ENCODE measurements at places on chromosomes 3 and 15.

- DNase-seq: no peak
Observed at GRCh38 chr15:99706557-99707303, 26.5 kb downstream of the LYSMD4 start.

DNA sequence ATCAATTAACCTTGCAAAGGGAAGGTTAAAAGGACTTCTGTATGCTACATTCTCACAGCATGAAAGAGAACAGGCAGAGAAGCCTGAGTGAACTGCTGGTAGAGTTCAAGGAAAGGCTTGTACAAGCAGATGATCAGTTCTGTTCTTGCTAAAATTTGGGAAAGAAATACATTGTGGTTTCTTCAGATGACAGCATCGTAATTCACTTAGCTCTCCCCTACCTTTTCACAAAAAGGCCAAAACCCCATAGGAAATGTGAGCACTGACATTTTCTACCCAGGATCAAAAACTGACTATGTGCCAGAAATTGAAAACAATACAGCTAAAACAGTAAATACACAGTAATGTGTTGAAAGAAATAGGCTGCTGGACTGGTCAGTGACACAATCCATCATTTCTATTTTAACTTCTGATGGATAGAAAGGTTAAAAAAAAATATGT lies 216.4 kb downstream of the DPH6 start:
- no peak for DNase-seq

GRCh38 chr15:77312523-77312922 lies 107.4 kb downstream of the PEAK1 start:
- no peak for DNase-seq

- DNase-seq: no peak
Observed at GRCh38 chr3:156626104-156626503, 48.3 kb upstream of the TIPARP start.

- DNase-seq: no peak
Observed at GRCh38 chr3:174820885-174821284, 38.2 kb upstream of the NAALADL2 start.

DNA sequence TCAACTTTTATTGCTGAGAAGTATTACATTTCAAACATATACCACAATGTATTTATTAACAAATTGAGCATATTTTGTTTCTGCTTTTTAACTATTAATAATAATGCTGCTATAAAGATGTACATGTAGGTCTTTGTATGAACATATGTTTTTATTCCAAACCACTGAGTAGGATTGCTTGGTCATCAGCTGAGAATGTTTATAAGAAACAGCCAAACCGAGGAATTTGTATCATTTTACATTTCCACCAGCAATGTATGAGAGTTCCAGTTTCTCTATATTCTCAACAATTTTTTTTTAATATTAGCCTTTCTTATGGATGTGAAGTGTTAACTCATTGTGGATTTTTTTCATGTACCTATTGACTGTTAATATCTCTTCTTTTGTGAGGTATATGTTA lies 119.5 kb upstream of the MDFIC2 start:
- DNase-seq: no peak

DNA sequence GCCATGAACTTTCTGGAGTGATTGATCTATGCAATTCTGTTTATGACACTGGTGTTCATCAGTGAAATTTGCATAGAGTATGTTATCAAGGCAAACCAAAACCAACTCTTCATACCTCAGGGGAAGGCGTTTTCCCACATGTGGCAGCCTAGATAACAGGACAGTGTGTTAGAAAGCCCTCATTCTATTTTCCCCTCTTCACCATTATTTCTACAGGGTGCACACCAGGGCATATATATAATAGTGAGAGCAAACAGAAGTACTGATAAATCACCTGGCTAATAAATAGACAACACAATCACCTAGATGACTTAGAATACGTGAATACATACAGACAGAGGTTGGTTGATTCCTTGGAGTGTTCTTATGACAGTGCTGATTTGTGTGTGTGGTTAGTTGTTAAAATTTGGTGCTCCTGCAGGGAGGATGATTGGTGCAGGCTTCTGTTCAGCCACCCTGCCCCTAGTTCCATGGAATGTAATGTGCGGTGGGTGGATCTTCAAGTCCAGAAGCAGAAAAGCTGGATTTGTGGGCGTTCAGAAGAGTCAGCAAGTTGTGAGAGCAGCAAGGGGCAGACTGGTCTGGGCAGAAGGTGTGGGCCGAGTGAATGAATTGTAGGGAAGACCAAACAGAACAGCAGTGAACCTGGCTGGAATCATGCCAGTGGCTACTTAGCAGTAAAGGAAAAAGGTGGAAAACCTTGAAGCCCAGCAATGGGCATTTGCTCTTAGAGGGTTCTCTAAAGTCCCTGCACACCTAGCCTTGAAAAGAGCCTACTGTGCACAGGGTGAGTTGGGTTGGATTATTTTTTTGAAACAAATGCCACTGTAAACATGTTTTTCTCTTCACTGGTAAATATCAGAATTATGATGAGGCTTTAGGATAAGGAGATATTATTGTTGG lies 11.7 kb upstream of the RARRES1 start:
- no peak for DNase-seq

- no peak for DNase-seq
Observed at GRCh38 chr3:49017229-49017970, 980 bp downstream of the DALRD3 start.

DNA sequence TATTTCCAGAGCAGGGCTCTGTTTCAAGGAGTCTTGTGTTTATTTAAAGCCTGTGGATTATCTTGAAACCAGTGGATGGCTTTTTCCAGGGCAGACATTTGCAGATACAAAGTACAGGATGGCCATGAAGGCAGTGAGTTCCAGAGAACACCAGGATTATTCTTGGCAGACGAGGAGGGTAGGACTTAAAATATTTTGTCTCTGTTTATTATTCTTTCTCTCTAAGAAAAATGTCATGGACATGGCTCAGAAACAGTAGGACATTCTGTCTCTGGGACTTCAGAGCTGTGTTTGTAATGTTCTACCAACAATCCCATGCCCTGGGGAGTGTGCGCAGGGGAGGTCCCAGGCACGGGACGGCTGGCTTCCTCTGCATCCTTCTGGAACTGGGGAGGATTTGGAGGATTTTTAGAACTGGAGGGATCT lies 125.9 kb downstream of the ATP10A start:
- DNase-seq: no peak

- DNase-seq: no peak
Observed at GRCh38 chr3:16379838-16380237, 114.8 kb downstream of the OXNAD1 start.

DNA sequence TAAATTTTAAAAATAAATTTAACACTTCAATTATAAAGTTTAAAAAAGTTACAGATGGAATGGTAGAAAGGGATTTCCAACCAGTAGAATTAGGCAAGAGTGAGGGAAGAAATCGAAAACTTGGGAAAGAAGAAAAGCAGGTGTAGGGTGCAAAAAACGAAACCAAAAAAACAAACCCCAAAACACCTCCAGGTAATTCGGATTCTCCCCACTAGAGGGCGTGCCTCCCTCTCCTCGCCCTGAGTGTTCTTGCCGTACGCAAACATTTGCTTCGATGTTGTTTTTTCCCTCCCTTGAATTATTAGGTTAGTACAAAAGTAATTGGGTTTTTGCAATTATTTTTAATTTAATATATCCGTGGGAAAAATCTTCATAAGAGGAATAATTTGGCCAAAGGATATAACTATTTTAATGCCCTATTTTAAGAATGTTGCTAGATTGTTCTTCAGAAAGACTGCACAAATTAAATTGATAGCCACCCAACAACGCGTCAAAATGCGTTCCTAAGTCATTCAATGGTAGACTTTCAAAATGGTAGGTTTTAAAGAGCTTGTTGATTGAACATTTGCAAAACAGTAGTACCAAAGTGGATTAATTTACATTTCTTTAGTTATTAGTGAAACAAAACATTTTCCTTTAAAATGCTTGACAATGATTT lies 63.7 kb downstream of the SLC30A4 start:
- DNase-seq: peak; percentile 83

DNA sequence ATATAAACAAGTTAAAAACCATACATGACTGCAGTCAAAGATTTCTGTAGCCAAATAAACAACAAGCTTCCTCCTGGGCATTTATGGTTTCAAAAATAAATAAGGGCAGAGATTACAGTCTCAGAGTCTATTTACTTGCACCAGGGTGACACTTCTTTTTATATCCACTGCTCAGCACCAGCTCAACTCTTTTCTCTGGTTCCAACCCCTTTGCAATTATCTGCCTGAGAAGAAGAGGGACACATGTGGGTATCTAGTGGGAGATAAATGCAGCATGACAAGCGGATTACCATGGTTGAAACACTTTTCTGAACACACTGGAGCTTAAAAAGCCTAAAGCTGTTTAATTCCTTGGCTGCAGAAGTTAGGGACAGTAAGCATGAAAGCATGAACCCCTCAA lies 311.5 kb downstream of the CNTN3 start:
- no peak for DNase-seq

GRCh38 chr3:177145954-177146353 lies 51.3 kb downstream of the TBL1XR1 start:
- DNase-seq: no peak

DNA sequence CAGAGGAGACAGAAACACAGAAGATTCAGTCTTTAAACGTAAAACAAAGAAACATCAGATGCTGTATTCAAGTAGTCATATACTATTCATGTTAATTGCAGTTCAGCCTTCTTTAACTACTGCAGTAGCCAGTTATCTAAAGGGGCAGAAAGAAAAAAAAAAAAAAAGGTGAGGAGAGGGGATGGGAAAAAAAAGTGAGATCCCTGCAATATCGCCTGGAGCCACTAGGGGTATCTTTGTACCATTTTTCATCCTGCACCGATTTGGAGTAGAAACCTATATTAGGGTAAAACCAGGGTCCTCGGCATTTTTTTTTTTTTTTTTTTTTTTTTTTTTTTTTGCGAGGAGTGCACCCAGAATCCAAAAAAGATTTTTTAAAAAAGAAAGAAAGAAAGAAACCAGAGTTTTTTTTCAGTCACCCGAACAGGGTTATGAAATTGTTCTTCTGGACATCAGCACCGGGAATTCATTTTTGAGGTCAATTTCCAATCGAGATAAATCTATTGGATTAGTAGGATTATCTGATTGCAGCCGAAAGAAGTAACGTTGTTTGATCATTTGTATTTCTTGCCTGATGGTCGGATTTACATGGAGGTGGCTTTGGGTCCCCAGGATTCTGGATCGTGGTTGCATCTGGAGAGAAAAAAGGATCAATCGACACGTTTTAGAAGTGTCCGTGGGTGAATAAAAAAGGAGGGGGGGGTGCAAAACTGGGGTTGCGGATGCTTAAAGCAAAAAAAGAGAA lies 186.7 kb downstream of the NLGN1 start:
- DNase-seq: no peak

GRCh38 chr3:69433121-69433968 lies 47.5 kb upstream of the FRMD4B start:
- DNase-seq: no peak

DNA sequence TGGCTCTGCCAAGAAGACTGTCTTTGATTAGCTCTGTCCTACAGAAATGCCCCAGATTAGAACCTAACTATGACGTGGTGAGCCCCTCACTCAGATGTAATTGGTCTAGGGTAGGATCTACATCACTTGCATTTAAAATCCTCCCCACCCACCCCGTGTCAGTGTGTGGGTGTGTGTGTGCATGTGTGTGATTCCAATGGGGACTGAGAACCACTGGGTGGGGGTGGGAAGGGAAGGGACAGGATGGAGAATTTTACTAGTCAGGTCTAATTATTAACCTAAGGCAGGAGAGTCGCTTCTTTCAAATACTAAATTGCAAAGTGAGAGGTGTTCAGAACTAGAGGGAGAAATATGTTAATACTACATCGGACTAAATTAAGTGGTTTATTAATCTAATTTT lies 91.7 kb downstream of the TBL1XR1 start:
- no peak for DNase-seq

Measured in stimulated activated CD8-positive, alpha-beta memory T cell treated with anti-CD3 and anti-CD28 coated beads, Interleukin-7, amount 100 ng/mL, for 1 hour (primary cell).